Endothelial cell (in vitro differentiated cells): ENCODE measurements at places on chromosomes 16 and 17. TPM values are rescaled to one million over a fixed set of nuclear protein-coding genes. Genes with fewer than 3 reads are reported as not detected.
A peak's percentile ranks its signal among the peaks of the same experiment; 100 is the strongest.

ITGA2B gene
- total RNA-seq: 4.3 TPM

TMED6 gene
- 1.2 TPM for total RNA-seq

ESRP2 gene
- 0.64 TPM for total RNA-seq

- DNase-seq: no peak
Observed at GRCh38 chr17:55223524-55223923, 41.2 kb upstream of the HLF start.

NPIPA2 gene
- total RNA-seq: 9.0 TPM

GRCh38 chr17:48928876-48929811 lies 15.5 kb downstream of the SNF8 start:
- DNase-seq: no peak

DNA sequence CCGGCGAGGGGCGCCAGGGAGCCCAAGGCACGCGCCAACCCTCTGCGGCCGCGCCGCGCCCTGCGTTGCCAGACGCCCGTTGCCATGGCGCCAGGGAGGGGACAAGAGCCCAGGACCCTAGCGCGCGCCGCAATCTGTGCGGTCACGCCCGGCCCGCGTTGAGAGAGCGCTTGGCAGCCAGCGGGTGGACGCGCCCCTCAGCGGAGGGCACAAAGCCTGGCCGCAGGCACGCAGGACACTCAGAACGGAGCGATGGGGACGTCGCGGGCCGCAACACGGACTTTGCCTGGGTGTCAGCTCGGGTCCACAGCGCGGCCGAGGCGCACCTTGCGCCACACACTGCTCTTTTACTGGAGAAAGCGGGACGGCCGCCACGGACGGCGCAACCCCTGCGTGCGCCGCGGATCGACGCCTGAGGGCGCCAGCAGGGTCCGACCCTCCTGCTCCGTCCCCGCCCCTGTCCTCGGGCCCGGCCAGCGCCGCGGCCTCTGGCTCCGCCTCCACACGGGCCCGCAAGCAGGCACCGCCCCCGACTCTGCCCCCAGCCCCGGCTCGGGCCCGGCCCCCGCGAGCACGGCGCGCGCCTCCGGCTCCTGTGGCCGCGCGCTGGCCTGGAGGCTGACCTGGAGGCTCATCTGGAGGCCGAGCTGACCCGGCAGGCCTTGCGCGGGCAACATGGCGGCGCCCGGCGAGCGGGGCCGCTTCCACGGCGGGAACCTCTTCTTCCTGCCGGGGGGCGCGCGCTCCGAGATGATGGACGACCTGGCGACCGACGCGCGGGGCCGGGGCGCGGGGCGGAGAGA lies at the start of gene GFER:
Gene GFER, plus strand, starts transcription at position 650 of the 803 bp plus-strand sequence. Its CDS starts 26 bp downstream, at position 676.
- DNase-seq: peak; percentile 98

DYNLRB2 gene
- total RNA-seq: not detected

DNA sequence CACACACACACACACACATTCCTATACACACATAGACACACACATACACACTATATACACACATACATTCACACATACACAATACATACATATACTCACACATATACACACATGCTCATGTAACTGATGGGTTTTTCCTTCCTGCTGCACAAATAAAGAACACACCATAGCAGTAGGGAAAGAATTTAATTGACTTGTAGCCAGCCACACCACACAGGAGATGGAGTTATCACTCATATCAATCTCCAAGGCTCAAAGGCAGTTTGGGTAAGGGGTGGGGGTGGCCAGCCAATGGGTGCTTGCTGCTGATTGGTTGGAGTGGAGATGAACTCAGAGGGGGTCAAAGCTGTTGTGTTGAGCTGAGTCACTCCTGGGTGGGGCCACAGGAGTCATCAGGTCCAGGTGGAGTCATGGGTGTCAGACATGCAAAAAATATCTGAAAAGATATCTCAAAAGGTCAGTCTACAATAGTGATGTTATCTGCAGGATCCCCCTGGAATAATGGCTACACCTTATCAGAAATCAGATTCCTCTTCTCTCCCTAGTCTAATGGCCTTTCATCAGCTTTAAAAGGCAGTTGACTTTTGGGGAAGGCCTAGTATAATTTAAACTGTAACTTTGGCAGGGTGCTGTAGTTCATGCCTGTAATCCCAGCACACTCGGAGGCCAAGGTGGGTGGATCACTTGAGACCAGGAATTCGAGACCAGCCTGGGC lies 46.1 kb downstream of the WSB1 start:
- no peak for DNase-seq

GRIN2C gene
- 0.74 TPM for total RNA-seq

DNA sequence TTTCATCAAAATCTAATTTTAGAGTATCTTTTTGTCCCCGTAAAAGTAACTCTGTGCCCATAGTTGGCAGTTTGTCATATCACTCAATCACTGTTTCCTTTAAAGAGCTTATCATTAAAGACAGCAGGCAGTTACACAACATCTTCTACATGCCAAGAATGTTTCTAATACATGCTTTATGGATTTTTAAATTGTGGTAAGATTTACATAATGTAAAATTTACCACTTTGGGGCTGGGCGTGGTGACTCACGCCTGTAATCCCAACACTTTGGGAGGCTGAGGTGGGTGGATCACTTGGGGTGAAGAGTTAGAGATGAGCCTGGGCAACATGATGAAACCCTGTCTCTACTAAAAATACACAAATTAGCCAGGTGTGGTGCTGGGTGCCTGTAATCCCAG lies 687.2 kb downstream of the WWOX start:
- DNase-seq: no peak

GRCh38 chr17:68749349-68750207 lies 148.4 kb upstream of the FAM20A start:
- no peak for DNase-seq

PRM2 gene
- total RNA-seq: not detected

GRCh38 chr17:42485680-42486079 lies 27.0 kb downstream of the ATP6V0A1 start:
- DNase-seq: no peak

RPRML gene
- not detected for total RNA-seq
